ENCODE measurements at places on chromosomes 11 and 22.

- DNase-seq: no peak
Measured at GRCh38 chr11:93236741-93237675, 39.2 kb upstream of the SLC36A4 start.

GRCh38 chr11:123407996-123408597 is 22.0 kb upstream of the GRAMD1B start:
- DNase-seq: no peak

- DNase-seq: no peak
Measured at GRCh38 chr11:104765401-104766095, 132.7 kb downstream of the CASP12 start.

DNA sequence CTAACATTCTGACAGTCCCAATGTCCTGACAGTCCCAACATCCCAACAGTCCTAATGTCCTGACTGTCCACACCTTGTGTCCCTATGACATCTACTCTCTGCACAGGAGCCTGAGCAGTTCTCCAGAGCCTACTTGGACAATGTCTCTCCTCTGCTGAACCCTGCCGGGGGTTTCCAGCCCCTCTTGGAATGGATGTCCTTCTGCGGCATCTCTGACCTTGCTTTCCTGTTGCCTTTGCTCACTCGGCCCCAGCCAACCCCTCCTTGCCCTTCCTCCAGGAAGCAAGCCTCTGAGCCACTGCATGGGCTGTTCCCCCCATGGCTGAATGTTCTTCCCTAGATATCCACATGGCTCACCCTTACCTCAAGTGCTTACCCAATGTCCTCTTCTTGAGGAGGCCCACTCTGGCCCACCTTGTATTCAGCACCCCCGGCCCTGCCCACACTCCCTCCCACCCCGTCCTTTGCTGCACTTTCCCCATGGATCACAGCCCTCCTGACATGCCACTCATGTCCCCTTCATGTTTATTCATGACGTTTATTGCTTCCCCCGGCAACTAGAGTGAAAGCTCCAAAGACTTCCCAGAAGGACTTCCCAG is 59.5 kb downstream of the DHCR7 start:
- no peak for DNase-seq

DNA sequence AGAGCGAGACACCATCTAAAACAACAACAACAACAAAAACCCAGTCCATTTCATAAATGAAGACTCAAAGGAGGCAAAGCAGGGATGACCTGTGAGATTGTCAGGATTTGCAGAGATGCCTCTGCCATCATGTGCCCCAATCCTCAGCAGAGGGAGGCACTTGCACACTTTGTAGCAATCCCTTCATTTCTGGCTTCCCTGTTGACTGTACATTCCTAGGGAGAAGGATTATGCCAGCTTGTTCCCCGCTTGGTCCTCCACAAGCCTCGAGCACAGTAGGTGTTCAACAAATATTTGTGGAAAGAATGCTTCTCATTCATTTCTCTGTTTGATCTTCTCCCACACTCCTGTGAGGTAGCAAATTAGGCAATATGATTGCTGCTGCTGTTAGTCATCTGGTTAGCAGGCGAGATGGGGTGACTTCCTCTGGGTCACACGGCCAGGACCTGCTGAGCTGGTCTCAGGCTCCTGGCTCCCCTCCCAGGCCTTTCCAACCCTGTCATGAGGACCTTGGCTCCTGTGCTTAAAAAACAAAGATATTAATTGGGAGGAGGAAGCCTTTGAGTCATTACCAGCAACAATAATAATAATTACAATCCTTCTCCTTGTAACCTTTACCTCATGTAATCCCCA is 34.1 kb downstream of the LIF start:
- no peak for DNase-seq

DNA sequence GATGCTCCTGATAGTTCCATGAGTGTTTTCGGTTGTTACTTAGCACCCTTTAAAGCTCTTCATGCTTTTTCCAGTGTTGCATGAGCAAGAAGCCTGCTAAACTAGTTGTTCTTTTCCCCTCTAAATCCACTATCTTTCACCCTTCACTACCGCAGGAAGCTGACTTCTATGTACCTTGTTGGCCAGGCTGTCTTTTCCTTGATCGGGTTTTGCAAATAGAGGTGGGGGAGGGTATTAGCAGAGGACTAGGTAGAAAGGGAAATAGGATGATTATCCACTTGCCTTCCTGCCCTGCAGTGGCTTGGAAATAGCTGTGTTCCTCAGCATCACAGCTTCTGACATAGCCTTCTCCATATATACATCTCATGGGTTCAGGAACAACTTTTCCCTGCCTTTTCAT is 23.9 kb downstream of the AASDHPPT start:
- DNase-seq: no peak

DNA sequence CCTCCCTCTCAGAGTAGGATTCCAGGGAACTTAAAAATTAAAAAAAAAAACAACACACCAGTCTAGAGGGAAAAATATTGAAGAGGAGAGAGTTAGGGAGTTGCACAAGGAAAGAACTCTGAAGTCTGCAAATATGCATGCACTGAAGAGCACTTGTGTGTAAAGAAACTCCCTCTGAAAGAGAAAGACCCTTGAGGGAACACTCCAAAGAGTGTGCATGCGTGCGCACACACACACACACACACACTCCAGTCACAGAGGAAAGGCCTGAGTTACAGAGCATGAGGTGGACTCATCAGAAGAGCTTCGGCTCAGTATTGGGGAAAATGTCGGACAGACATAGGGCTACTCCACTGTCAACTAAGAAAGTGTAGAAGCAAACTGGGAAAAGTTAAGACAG is 30.1 kb downstream of the GGTLC2 start:
- DNase-seq: no peak
